ENCODE measurements at places on chromosomes 1 and 21.

DNA sequence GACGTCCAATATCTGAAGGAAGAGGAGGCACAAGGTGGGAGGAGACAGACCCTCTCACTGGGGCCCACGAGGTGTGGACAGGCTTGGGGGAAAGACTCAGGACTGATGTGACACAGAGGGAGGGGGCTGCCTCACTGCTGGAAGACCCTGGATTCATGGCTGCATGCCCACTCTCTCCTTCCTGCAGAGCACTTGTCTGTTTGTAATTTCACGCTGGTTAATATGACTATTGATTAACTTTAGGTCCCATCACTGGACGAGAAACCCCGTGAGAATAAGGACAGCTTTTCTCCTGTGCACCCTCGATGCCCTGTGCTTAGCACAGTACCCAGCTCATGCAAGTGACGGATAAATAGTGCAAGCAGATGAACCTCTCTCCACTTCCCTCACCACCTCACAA, 35.1 kb downstream of the CACNA1S start:
- DNase-seq: no peak

DNA sequence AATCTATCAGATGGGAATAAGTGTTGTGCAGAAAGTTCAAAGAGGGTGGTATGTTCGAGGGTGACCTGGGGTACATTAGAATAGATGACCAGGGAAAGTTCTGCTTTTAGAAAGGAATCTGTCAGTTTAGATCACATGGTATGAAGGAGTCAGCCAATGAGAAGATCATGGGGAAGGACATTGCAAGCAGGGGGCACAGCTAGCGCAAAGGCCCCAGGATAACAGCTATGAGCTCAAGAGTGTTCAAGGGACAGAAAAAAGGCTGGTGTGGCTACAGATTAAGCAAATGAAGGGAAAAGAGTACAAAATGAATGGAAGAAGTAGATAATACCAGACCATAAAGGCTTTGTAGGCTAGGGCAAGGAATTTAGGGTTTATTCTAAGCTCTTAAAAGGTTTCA, 8.6 kb downstream of the LEPR start:
- DNase-seq: no peak

DNA sequence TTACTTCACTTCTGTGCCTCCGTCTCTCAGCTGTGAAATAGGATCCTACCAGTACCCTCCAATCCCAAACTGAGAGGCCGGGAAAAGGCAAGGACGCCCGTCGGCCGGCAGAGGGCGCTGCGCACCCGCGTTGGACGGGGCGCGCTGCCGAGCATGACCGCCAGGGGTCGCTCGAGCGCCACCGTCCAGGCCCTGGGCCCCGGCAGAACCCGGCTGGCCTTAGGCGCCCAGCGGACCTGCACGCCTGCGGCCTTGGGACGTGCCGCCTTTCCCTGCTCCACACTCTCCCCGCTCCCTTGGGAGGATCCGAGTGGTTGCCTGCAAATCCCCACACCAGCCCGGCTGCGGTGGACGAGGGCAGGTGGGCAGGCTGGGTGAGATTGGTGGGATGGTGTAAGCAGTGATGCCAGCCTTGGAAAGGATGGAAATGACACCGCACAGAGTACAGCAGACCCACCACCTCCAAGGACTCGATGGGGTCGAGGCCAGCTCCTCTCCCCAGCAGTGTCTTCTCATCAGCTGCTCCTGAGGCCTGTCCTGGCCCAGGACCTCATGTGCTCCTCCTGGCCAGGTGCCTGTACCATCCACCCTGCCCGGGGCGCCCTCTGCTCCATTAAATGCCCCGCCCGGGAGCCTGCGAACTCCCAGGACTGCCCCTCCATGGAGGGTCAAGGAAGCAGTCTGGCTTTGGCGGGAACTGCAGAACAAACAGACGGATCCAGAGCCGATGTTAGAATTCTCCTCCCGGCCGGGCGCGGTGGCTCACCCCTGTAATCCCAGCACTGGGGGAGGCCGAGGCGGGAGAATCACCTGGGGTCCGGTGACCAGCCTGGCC, 47.4 kb upstream of the LBR start:
- no peak for DNase-seq

DNA sequence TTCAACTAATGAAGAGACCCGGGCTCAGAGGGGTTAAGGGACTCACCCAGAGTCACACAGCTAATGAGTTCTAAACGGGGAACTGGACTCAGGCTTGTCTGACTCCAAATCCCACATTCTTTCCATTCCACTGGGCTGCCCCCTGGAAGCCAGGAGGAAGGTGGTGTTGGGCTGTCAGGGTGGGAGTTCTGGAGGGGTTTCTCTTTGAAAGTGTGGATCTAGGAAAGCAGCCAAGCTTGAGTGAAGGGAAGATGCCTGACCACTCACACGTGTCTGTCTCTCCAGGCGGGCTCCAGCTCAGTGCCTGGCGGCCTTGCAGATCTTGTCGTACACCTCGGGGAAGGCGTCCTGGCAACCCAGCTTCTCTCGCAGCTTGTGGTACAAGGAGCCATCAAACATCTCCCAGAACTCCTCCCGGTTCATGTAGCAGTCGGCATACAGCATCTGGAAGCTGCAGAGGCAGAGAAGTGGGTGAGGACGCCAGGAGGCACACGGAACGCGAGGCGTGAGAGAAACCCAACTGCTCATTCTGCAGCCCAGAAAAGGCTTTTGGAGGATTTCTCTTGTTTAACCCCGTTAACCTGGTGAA, 35.0 kb downstream of the DHCR24 start:
- DNase-seq: no peak

GRCh38 chr1:228150120-228150460, 360 bp downstream of the GJC2 start:
- no peak for DNase-seq
